ENCODE measurements at places on chromosomes 1 and 21. TPM values are rescaled to one million over a fixed set of nuclear protein-coding genes. Genes with fewer than 3 reads are reported as not detected.

DNA sequence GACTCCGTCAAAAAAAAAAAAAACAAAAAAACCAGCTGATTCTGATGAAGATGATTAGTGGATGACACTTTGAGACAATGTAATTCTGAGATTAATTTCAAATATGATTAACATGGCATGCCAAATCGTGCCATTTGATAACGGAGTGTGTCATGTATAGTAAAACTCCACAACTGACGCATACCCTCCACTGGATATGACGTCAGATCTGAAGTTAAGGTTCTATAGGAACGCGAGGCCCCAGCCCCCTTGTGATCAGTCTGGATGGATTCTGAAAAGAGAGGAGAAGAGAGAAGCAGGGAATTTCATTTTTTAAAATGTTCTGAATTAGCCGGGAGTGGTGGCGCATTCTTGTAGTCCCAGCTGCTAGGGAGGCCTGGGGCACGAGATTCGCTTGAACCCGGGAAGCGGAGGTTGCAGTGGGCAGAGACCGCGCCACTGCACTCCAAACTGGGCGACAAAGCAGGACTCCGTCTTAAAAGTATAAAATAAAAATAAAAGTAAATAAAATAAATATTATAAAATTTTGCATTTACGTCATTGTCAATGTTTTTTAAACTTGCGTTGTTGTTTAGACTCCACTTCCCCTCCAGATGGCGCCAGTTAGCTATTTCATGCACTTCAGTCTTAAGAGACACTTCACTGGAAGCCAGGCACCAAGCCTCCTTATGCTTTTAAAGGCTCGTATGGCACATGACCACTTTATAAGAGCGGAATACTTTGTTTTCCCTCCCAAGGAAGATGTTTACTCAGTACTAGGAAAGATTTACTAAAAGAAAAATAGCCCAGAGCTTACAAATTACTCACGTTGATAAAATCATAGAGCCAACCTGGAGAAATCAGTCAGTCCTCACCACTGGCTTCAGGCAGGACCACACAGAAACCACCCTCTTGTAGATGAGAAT, 65.5 kb downstream of the UBE2U start:
- no peak overlapping the region for H3K4me3 ChIP-seq
- DNase-seq = peak; percentile 93
- no peaks in the 10 kb centered on the region for H3K4me1 ChIP-seq
- no peaks in the 10 kb centered on the region for H3K36me3 ChIP-seq
- peaks cover 17% of the 10 kb centered on the region for H3K27me3 ChIP-seq

DNA sequence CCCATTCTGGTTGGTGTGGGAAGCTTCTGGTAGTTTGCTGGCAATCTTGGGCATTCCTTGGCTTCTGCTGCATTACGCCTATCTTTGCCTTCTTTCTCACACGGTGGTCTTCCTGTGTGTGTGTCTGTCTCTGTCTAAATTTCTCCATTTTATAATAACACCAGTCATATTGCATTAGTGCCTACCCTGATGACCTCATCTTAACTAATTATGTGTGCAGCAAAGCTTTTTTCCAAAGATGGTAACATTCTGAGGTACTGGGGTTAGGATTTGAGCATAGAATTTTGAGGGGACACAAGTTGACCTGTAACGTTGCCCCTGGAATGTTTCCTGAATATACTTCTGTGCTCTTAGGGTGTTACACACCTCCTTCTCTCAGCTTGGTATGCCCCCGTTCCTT, 77.1 kb downstream of the DYRK1A start:
- no peak for DNase-seq
- H3K27me3 ChIP-seq = no peaks in the 10 kb centered on the region
- no peak overlapping the region for H3K27ac ChIP-seq
- H3K4me3 ChIP-seq = no peak overlapping the region
- H3K4me1 ChIP-seq = peaks cover 14% of the 10 kb centered on the region

DNA sequence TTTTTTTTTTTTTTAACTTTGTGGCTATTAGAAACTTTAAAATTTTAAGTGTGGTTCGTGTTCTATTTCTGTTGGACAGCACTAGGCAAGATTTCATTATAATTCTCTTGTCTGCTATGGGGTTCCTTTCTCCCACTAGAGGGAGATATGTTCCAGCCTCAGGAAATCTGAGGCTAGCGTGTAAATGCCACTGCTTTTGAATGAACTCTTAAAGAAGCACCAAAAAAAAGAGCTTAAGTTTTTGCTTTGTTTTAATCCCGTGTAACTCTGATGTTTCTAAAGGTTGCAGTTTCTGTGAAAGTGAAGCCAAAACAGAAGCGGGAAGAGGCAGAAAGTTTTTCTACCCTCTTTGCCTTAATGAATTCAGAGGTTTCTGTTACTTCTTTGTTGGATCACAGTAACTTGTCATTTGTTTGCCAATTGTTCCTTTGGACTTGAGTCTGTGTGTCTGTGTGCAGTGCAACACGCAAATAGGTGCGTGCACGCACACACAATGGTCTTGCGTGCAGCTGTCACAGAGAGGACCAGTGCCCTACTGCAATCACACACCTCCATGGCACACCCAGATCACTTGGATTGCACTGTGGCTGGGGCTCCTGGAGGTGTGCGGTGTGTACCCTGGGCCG, 32.3 kb downstream of the HHAT start:
- H3K27ac ChIP-seq = no peak overlapping the region
- DNase-seq = peak; percentile 81
- no peak overlapping the region for H3K4me3 ChIP-seq
- no peaks in the 10 kb centered on the region for H3K27me3 ChIP-seq
- H3K4me1 ChIP-seq = peaks cover 19% of the 10 kb centered on the region
- H3K36me3 ChIP-seq = no peaks in the 10 kb centered on the region

GRCh38 chr1:239717097-239717917, 330.9 kb downstream of the CHRM3 start:
- H3K27ac ChIP-seq = no peak overlapping the region
- no peak for DNase-seq
- H3K4me1 ChIP-seq = no peaks in the 10 kb centered on the region
- no peaks in the 10 kb centered on the region for H3K27me3 ChIP-seq
- no peaks in the 10 kb centered on the region for H3K36me3 ChIP-seq

DNA sequence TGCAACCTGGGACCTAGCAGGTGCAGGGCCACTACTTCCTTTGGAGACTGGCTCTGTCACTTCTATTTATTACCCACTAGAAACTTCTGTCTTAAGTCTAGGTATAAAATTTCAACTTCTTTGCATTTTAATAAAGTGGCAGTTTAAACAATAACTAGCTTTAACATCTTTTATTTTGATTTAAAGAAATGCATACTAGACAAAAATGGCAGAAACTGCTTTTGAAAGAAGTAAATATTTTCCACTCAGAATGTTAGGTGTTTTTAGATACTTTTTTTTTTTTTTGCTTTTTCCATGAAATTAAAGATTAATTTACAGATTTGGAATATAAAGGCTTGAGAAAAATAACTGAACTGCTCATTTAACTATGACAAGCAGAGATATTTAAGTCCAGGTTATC, 1477.6 kb downstream of the KCNT2 start:
- H3K4me3 ChIP-seq = no peak overlapping the region
- no peak overlapping the region for H3K27ac ChIP-seq
- H3K4me1 ChIP-seq = no peaks in the 10 kb centered on the region
- H3K36me3 ChIP-seq = no peaks in the 10 kb centered on the region

DNA sequence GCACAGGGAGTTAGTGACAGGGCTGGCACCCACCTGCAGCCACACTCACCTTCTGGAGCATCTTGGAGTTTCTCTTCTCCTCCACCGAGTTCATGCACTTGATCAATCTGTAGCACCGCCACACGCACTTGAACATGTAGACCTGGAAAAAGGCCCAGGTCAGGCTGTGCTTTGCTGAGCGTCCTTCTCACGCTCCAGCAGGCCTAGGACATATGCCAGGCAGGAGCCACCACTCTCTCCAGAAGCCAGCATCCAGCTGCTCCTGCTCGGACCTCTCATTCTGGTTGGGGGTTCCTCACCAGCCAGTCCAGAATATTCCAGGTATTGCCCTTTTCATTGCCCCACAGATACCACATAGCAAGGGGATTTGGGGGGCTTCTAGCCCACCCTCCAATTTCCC, 11.7 kb upstream of the MATN1 start:
- H3K4me3 ChIP-seq = no peak overlapping the region

DNA sequence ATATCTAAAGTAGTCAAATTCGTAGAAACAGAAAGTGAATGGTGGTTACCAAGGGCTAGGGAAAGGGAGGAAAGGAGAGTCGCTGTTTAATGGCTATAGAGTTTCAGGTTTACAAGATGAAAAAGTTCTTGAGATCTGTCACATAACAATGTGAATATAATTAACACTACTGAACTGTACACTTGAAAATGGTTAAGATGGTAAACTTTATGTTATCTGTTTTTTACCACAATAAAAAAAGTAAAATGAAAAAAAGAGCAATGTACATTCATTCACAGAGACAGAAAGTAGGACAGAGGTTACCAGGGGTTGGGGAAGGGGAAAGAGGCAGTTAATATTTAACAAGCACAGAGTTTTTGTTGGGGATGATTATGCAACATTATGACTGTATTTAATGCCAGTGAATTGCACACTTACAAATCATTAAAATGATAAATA, 53.3 kb upstream of the SEC16B start:
- no peak overlapping the region for H3K4me3 ChIP-seq
- DNase-seq = no peak
- no peaks in the 10 kb centered on the region for H3K36me3 ChIP-seq
- peaks cover 4% of the 10 kb centered on the region for H3K4me1 ChIP-seq
- no peak overlapping the region for H3K27ac ChIP-seq

Gene CLCN6
- 22.4 TPM for total RNA-seq

Gene SFN
- total RNA-seq = under 0.01 TPM

Gene RGS8
- total RNA-seq = not detected

All from osteoblast (primary cell).